SW480 (cell line): ENCODE measurements at places on chromosomes 7 and 10.

- DNase-seq: no peak
Measured at GRCh38 chr10:125792342-125793300, 17.0 kb upstream of the MMP21 start.

GRCh38 chr10:32159264-32159663 is 103.0 kb upstream of the KIF5B start:
- DNase-seq: no peak

GRCh38 chr7:105840981-105841749 is 35.2 kb downstream of the ATXN7L1 start:
- DNase-seq: no peak

GRCh38 chr7:71130031-71130679 is 1.8 kb upstream of the GALNT17 start:
- no peak for DNase-seq

- no peak for DNase-seq
Measured at GRCh38 chr10:114713525-114714090, 55.5 kb upstream of the ABLIM1 start.
